Fibroblast of upper back skin (primary cell): ENCODE measurements at places on chromosomes 12 and 14.

- DNase-seq, result no peak
Measured at GRCh38 chr12:14860490-14860889, 17.2 kb upstream of the ART4 start.

DNA sequence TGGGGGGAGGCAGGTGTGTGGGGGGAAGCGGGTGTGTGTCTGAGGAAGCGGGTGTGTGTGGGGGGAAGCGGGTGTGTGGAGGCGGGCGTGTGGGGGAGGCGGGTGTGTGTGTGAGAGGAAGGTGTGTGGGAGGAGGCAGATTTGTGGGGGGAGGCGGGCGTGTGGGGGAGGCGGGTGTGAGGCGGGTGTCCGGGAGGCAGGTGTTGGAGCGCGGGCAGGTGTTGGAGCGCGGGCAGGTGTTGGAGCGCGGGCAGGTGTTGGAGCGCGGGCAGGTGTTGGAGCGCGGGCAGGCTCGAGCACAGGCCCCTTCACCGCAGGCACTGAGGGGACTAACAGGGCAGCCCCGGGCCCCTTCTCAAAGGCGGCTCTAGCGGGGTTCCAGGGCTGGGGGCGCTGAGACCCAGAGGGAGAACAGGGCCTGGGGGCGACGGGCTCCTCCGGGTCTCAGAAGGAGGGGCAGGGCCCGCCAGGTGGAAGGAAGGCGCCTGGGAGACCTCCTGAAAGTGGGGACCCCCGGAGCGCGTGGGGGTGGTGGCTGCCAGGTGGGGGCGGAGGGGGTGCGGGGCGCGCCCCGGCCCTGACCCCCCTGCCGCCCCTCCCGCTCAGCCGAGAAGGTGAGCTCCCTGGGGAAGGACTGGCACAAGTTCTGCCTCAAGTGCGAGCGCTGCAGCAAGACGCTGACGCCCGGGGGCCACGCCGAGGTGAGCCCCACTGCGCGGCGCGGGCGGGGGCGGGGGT, 3.2 kb downstream of the CRIP2 start:
- no peak for DNase-seq

DNA sequence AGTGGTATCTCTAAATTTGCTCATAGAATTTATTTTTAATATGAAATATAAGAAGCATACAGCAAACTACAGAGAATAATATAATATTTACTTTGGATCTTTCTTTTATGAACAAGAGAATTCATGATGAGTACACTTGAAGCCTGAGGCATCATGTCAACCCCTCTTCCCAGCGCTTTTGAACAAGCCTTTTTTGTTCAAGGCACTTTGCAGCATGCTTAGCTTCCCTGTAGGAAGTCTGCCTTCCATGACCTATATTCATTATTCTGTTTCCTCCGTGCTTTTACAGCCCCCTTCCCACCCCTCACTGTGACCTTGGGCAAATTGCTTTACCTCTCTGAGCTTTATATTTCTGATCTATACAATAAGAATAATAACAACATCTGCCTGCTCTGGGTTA, 41.6 kb downstream of the SCN8A start:
- DNase-seq, result no peak

DNA sequence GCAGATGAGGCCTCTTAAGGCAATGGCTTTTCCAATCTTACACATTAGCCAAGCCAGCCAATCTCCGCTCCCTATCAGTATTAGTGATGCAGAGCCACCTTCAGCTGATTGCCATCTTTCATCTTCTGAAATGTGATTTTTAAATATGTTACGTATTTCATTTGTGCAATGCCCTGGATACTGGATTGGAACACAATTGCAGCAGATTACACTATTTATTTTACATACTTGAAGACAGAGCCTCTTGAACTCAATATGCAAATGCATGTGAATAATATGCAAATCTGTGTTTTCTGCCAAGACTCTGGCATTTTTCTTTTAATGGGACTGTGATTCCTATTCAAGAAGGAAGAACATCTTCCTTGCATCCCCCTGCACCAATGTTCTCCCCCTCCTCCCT, 90.5 kb downstream of the GRIN2B start:
- no peak for DNase-seq

GRCh38 chr14:94122438-94122837, 7.0 kb downstream of the IFI27L2 start:
- DNase-seq, result no peak

- DNase-seq, result peak; percentile 63
Measured at GRCh38 chr14:31582286-31582691, 21.1 kb downstream of the NUBPL start.

DNA sequence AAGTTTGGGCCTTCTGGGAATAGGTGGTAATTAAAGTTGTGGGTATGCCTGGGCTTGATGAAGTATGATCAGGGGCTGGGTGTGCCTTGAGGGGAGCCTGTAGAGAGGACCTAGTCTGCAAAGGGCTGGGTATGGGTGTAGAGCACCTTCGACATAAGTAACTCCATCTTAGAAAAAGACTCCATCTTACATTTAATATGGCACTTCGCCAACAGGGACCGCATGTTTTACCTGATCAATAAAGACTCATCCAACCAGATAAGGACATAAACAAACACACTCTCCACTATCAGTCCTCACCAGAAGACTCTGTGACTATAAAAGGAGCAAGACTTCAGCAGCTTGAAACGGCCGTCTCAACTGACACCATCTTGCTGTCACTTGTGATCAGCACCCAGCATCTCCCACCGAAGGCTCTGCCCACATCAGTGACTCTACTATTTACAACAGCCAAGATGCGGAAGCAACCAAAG, 23.5 kb upstream of the GPR68 start:
- DNase-seq, result no peak

- DNase-seq, result no peak
Measured at GRCh38 chr12:97235102-97235501, 227.5 kb upstream of the RMST start.

DNA sequence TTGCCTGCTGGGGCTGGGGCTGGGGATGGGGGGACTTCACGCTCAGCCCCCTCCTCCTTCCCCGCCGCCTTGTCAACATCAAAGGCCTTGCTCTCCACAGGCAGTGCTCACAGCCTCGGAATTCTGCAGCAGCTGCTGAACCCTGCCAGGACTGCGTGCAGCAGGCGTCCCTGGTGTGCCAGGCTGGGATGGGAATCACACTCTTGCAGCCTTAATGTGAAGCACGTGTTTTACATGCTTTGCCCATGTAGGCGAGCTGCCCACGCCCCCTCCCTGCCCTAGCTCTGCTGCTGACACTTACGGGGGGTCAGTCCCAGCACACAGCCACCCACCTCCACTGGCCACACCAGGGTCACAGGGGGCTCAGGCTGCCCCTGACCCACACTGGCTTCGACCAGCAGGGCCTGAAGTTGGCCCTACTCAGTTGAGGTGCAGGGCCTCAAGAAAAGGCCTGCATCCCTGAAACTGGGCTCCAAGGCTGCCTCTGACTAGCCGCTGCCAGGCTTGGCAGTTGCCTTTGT, 276.2 kb upstream of the RTL1 start:
- no peak for DNase-seq

DNA sequence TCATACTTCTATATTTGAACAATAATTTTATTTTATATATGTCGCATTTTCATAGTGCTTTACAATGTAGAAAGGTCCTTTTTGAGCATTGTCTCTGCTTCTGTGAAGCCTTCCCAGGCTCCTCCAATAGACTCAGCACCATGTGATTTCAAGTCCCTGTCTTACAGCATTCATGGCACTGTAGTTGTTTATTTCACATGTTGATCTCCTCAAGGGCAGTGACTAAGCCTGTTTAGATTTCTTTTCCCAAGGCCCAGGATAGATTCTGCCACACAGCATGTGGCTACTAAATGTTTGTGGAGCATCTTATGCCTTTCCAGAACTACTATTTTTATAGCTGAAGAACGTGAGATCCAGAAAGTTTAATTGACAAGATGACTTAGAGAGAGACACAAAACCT, 391.7 kb downstream of the TMEM117 start:
- DNase-seq, result no peak

- peak; percentile 89 for DNase-seq
Measured at GRCh38 chr12:93060666-93061472, 131.8 kb upstream of the EEA1 start.

DNA sequence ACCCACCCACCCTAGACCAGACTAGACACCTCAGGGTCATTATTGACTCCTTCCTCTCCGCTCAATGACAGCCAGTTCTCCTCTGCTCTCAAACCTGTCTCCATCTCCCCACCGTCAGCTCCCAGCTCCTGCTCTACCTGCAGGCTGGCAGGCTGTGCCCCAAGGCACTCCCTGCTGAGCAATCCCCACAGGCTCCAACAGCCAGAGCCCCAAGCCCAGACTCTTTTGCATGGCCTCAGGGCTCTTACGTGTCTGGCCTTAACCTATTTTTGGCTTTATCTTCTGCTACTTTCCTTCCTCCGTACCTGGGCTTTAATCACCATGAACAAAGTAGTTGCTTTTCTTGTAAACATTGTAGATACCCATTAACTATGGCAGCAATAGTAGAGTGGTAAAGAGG, 162.9 kb upstream of the PRMT8 start:
- DNase-seq, result no peak

GRCh38 chr12:6225630-6226001, 25.4 kb downstream of the CD9 start:
- no peak for DNase-seq

DNA sequence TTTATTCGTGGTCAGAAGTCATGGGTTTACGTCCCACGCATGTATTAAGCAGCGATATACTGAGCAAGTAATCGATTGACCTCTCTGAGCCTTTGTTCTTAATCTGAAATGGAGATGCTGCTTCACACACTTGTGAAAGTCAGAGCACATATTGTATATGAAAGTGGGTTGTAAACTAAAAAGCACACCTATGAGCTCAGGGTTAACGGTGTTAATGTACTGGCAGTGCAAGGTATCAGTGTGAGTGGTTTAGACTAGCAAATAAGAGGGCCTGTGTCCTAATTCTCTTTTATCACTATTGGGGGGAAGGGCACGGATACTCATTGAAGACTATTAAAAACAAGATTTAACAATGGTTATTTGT, 676 bp downstream of the MRPL42 start:
- no peak for DNase-seq

- peak; percentile 64 for DNase-seq
Measured at GRCh38 chr14:92967346-92967926, 44.5 kb downstream of the CHGA start.

DNA sequence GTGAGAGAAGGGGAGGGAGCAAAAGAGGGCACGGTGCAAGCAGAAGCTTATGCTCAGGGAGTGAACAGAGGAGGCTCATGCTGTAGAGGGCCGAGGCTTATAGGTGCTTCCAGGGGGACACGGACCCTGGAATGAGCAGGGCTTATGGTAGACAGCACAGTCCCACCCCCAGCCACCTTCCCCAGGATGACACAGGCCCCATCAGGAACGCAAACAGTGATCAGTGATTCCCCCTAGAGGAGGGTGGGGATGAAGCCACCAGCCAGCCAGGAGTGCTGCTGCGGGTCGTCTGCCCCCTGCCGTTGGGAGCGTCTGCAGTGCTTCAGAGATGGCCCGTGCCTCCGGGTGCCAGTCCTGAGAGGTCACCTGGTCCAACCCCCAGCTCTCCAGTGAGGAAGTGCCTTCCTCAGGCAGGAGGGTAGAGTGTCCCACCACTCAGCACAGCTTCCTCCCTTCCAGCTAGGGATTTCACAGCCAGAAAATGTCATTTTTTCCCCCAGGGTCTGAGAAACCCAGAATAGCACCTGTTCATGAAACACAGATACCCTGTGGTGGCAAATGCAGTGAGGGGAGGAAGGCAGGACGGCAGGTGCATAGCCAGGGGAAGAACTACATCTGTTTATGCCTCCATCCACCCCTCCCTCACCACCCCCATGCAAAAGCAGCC, 60.7 kb downstream of the SLC6A12 start:
- peak; percentile 46 for DNase-seq

DNA sequence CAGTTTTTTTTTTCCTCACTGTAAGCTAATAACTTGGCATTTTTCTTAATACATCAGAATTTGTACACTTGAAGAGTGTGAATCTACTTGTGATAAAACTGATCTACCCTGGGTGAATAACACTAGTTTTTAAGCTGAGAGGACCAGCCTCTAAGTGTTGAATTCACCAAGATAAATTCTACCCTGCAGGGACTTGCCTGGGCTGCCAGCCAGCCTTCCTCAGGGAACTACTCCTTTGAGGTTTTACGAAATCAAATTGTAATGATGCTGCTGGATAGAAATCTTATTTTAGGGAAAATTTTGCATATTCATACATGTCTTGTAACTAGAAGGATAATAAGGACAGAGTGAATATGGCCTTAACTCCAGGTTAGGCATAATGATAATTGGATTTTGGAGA, 1.9 kb downstream of the MED21 start:
- peak; percentile 25 for DNase-seq

DNA sequence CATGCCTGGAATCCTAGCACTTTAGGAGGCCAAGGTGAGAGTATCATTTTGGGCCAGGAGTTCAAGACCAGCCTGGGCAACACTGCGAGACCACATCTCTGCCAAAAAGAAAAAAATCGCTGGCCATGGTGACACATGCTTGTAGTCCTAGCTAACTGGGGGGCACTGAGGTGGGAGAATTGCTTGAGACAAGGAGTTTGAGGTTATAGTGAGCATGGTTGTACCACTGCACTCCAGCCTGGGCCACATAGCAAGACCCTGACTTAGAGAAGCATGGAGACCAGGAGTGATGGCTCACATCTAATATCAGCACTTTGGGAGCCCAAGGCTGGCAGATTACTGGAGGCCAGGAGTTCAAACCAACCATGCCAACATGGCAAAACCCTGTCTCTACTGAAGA, 9.2 kb downstream of the PTGES3 start:
- no peak for DNase-seq

- DNase-seq, result no peak
Measured at GRCh38 chr14:28759653-28760313, 6.8 kb upstream of the FOXG1 start.

DNA sequence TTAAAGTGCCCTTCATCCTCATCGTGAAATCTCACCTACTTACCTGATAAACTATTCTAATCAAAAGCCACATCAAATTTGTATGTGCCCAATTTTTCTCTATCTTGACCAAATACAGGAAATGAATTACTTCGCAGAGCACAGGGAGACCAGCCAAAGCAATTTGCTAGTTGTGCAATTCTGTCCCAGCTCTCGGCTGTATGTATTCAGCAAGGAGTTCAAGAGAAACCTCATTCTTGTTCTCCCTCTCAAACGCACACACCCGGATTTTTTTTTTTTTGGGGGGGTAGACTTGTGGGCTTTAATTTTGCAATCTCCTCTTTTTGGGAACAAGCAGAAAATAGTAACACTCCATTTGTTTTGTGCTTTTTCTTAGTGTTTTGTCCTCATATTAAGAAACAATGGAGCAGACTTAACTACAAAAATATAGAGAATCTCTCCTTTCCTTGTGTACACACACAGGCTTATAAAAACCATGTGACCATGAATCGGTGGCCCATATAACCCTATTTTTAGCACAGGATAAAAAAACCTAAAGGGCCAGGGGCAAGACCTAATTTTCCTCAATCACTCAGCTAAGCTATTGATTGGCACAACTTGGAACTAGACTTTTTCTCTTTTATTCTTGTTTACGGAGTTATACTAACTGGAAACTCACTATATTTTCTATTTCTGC, 64.2 kb downstream of the MBIP start:
- DNase-seq, result no peak
